ENCODE measurements at places on chromosomes 7 and 10.

GRCh38 chr7:75704928-75705327 is 33.8 kb downstream of the HIP1 start:
- DNase-seq = no peak

GRCh38 chr7:142408794-142409193 is 150.9 kb upstream of the PRSS58 start:
- no peak for DNase-seq

DNA sequence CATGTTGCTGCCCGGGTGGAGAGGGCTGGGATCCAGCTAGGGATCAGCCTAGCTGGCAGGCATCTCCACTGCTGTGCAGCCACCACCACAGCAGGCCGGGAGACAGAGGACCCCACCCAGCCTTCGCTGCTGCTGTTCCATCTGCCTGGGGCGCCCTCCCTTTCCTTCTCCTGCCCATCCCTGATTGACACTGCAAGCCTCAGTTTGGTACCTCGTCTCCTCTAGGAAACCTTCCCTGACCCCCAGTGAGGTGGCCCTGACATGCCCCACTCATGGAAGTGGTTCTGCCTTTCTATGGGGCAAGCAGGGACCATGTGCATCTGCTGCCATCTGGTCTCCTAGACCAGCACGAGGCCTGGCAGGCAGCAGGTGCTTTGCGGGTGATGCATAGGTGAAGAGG is 30.4 kb upstream of the DPYSL4 start:
- DNase-seq = no peak

DNA sequence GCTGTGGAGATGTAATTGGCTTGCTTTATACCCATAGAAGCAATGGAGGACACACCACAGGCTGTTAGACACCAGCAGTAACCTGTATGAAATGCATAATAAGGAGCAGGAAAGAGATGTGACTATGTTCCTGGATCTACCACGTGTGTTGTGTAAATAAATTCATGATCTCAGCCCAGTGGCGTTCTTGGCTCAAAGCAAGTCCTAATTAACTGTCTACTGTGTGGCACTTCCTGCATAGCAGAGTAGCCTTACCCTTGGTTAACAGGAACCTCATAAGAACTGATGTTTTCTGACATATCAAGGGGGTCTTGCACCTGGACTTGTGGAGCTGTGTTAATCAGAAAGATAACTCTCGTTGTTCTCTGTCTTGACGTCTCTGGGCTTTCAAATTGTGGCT is 25.7 kb upstream of the FAM180A start:
- DNase-seq = no peak

GRCh38 chr7:451255-452225 is 68.1 kb downstream of the PDGFA start:
- DNase-seq = no peak

GRCh38 chr10:79132681-79133381 is 64.1 kb downstream of the ZMIZ1 start:
- no peak for DNase-seq

- DNase-seq = no peak
Observed at GRCh38 chr10:109411917-109412316, 511.4 kb downstream of the XPNPEP1 start.

GRCh38 chr10:76274933-76275332 is 843.5 kb downstream of the LRMDA start:
- DNase-seq = no peak

DNA sequence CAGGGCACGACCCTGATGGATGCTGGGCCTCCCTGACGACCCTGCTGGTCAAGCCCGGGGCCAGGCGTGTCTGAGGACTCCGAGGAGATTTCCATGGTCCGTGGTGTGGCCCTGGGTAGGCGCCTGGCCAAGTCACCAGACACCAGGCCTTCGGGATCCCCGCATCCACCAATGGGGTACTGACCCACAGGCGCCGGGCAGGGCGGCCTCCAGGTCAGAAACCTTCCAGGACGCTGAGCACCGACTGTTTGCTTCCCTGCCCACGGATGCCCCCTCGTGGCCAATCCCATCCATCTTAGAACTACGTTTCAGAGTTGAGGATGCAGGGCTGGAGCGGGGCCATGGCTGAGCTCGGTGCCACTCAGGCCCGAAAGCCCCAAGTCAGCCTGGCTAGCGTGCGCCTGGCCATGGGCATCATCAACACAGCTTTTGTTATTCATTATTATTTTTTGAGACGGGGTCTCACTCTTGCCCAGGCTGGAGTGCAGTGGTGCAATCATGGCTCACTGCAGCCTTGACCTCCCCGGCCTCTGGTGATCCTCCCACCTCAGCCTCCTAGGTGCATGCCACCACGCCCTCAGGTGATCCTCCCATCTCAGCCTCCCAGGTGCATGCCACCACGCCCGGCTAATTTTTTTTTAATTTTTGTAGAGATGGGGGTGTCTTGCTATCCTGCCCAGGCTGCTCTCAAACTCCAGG is 7.1 kb upstream of the AMZ1 start:
- DNase-seq = peak; percentile 98

- DNase-seq = no peak
Observed at GRCh38 chr7:111788286-111789047, 226.2 kb upstream of the IMMP2L start.

DNA sequence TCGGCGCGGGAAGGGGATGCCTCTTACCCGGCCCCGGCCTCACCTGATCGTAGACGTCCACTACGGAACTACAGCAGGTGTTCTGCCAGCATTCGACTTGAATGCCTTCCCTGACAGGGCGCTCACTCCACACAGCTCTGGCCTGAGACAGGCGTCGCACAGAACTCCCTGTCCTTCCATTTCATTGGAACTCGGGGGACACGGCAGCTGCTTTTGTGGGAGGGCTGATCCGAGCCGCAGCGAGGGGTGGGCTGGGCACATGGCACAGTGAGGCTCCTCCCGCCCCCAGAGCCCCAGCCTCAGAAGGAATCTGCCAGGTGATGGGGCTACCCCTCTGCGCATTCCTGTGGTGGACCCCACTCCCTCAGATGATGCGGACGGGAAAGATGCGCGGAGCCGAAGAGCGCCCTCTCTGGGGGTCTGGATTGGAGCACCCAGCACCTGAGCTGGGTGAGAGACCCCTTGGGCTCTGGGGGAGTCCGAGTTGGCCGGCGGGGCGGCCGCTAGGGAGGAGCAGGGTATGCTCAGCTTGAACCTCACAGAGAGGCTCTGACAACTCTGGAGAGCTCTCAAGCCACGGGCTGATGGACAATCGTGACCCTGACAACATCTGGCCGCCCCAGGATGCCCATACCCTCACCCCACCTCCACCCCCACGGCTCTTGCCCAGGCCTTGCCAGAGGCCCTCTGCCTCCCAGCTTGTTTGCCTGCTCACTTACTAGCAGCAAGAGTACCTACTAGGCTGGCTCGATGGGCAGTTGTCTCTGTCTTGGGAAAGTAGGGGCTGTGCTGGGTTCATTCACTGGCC is 36.6 kb downstream of the RASGEF1A start:
- no peak for DNase-seq

GRCh38 chr7:127252377-127252713 is 396 bp downstream of the GRM8 start:
- DNase-seq = no peak

- no peak for DNase-seq
Observed at GRCh38 chr7:94367949-94368348, 26.7 kb upstream of the COL1A2 start.

- DNase-seq = no peak
Observed at GRCh38 chr7:158840604-158841003, 11.3 kb upstream of the ESYT2 start.

GRCh38 chr7:28062197-28062991 is 118.2 kb downstream of the JAZF1 start:
- peak; percentile 31 for DNase-seq

DNA sequence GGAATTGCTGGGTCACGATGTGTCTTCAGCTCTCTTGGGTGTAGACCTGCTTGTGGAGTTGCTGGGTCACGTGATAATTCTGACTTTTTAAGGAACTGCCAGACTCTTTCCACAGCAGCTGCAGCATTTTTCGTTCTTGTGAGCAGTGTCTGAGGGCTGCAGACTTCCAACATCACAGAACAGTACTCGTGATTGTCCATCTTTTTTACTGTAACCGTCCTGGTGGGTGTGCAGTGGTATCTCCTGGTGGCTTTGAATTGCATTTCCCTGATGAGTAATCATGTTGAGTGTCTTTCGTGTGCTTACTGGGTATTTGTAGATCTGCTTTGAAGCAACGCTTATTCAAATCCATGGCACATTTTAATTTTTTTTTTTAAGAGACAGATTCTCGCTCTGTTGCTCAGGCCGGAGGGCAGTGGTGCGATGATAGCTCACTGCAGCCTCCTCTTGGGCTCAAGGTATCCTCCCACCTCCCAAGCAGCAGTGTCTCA is 22.7 kb downstream of the INPP5A start:
- no peak for DNase-seq

- DNase-seq = no peak
Observed at GRCh38 chr7:44482502-44483485, 7.7 kb downstream of the NUDCD3 start.

DNA sequence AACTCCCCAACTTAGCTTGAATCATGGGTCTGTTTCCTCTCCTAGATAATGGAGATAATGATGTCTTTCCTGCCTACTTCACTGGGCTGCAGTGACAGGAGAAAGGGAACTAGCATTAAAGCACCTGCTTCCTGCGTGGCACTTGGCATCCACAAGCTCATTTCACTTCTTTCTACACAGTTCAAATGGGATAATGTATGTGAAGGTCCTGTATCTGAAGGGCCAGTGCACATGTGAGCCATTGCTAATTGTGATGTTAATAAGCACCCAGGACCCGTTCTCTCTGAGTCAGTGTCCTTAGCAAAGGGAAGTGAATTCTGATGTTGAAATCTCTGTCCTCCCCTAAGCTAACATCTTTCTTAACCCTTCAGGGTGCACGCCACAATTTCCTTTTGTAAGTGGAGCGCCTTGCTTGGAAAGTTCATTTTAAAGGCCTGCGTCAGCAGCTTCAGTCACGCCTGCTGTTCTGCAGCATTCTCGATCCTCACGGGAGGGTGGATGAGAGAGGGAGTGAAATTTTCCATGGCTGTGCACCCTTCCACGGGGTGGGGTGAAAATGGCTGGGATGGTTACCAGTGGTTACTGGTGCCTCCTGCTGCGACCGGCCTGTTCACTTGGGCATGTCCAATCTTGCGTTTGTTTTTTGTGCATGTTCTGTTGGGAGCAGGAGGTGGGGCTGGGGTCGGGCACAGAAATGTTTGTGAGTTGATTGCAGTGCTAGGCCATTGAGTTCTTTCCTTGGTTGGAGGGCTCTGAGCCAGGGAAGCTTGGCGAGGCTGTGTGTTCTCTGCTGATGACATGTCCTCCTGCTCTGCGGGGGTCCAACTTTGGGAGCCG is 59.2 kb downstream of the HK1 start:
- no peak for DNase-seq

All from HuH-7.5 (cell line).